Stimulated activated CD8-positive, alpha-beta memory T cell treated with anti-CD3 and anti-CD28 coated beads, Interleukin-12 subunit alpha, Interleukin-12 subunit beta, amount 100 ng/mL, for 4 hours (primary cell): ENCODE measurements at places on chromosomes 3 and 15.

DNA sequence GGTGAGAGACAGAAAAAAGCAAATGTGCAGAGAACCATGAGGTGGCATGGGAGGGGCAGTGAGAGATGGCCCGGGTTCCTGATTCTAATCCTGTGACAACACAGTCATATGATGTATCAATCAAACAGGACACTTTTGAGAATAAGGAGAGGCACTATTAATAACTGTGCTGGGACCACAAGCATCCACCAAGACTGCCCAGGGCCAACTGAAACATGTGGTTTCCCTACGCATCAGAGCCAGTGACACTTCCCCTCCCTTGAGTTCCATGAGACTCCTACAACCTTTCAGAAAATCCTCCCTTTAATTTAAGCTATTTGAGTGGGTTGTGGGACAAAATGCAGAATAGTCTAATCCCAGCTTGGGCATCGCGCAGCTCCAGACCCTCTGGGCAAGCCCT, 17.4 kb downstream of the SH3BP5 start:
- DNase-seq = no peak

GRCh38 chr3:143856252-143856970, 8.1 kb upstream of the SLC9A9 start:
- no peak for DNase-seq

GRCh38 chr3:45137656-45138181, 8.5 kb downstream of the CDCP1 start:
- no peak for DNase-seq

- no peak for DNase-seq
Observed at GRCh38 chr3:127011270-127011992, 28.5 kb downstream of the PLXNA1 start.

DNA sequence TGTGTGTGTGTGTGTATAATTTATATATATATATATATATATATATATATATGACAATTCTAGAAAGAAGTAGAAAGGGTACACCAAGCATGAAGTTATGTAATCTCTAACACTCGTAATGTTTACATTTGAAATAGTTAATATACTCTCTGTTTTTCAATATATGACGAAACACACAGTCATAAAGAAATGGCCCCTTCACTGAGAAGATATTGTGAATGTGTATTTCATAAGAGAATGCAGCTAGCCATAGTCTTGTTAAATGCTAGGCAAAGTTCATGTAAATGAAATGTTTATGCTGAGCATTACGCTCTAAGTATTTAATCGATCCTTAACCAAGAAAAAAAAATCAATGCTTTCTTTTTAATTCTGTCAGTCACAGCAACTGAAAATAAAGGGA, 154.7 kb upstream of the TSPAN3 start:
- DNase-seq = no peak

DNA sequence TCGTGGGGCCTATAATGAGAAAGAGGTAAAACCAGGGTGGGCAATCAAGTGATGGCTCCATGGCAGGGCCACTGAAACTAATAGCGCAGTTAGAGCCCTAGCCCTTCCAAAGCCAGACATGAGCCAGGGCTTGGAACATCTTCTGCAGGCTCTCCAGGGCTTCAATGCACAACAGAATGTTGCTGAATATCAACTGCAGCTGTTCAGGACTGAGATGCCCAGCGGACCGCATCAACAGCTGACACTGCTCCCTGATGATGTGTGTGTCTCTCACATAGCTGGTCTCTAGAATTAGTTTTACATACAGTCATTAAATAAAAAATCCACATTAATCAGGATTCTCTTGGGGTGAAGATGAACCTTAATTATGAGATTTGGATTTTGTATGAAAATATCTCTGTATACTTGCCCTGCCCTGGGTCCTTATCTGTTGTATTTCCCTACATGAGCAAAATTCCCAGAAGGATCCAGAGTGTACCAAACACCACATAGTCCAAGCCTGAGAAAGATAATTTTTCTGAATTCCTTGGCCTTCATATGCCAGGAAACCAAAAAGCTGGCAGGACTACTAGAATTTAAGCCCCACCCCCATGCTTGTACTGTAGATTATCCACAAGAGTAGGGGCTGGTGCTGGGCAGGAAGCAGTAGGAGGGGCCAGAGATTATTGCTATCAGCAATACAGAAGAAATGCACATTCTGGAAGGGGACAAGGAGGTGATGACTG, 7.7 kb upstream of the GOLGB1 start:
- no peak for DNase-seq

DNA sequence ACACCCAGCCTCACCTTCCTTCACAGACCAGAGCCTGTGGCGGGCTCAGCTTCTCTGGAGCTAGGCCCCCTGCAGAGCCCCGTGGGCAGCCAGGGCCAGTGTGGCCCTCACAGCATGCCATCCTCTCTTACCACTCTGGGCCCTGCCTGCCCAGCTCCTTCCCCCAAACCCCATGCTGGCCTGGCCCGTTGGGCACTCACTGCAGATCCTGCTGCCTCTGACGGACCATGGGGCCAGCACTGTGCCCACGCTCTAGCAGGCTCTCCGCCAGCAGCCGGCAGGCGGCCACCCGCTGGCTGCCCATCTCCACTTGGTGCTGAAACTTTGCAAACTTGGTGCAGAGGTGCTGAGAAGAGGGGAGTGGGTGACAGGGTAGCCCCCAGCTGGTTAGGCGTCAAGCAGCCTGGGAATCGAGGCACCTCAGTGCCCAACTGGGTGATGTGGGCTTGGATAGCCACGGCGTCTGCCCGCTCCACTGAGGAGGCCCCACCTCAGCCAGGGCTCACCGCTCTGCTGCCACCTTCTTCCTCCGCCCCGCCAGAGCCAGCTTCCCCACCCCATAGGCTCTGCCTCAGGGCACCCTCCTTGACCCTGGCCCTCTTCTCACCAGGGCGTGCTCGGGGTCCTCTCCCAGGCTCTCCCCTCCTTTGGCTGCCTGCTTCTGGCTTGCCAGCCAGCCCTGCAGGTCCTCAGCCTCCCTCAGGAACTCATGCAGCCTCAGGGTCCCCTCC, 22.5 kb downstream of the SPTBN5 start:
- no peak for DNase-seq

DNA sequence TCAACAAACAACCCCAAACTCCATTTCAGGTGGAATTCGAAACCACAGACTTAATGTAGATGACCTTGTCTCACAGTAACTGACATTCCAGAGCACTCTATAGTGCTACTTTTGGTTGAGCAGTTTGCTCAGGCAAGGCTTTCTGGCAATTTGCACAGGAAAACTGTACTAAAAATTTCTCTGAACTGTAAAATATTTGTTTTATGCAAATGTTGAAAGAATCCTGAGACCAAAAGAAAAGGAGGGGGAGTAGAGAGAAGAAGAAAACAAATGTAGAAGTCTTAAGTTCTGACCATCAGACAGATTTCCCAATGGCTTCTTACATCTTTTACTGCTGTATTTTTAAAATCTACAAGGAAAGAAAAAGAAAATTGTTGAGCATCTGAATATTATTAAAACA, 53.5 kb downstream of the DTWD1 start:
- no peak for DNase-seq

DNA sequence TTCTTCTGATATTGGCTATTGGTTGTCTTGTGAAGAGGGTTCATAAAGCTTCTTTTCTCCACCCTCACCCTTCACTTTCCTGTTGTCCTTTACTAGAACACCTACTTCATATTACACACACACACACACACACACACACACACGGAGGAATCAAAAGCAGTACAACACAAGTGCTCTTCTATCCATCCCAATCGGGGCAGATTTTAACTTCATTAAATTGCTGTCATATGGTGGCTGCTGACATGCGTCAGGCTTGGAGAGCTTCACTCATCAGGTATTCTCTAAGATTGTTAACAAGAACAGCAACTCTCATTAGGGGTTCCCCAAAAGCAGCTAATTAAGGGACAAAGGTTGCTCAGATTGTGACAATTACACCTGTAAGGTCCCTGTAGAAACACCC, 239.1 kb upstream of the MEIS2 start:
- DNase-seq = no peak

DNA sequence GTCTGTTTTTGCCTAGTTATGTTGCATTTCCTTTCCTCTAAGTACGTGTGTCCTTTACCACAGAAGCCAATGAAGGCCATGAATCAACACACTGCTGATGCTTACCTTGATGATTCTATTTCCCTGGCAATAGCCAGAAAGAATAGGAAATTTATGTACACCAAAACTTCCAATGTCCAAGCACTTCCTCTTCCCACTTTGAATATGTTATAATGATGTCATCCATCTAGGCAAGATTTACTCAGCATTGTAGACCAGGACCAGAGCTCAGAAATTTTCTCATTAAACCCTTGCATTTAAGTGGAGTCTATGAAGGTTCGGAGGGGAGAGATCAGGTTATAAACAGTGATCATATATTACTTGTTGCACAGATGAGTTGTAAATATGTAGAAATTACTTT, 126.0 kb downstream of the THRB start:
- DNase-seq = no peak

GRCh38 chr15:94252906-94253491, 21.6 kb downstream of the MCTP2 start:
- no peak for DNase-seq

GRCh38 chr3:195411836-195412235, 31.0 kb downstream of the ACAP2 start:
- no peak for DNase-seq

DNA sequence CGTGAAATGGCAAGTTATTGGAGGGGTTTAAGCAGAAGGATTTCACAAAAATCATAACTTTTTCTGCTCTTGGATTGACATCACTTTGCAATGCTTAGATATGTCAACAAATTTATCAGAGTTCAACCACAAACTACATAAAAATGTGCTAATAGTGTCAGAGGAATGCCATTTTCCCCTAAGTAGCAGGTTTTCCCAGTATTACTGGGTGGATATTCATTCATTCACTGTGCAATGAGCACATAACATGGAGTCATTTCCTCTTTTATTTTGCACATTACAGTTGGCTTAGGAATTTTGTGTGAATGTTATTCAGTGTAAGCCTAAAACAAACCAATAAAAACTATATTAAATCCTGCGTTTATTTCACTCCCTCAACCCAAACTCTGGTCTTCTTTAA, 537.3 kb upstream of the MCTP2 start:
- no peak for DNase-seq

DNA sequence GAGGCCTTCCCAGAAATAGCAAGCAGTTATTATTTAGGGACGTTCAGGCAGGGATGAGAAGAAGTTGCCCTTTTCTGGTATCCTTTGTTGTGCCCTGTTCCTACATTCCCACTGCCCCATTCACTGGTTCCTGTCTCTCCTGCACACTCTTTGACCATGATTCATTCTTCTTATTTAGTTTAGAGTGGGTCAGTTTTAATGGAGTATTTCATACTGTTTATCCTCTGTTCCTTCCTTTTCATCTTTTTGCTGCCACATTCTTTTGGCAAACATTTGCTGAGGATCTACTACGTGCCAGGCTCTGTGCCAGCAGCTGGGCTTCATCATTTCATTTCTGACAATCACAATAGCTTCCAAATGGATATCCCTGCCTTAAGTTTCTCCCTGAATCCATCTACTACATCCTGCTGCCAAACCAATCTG, 11.8 kb upstream of the EID1 start:
- DNase-seq = no peak

DNA sequence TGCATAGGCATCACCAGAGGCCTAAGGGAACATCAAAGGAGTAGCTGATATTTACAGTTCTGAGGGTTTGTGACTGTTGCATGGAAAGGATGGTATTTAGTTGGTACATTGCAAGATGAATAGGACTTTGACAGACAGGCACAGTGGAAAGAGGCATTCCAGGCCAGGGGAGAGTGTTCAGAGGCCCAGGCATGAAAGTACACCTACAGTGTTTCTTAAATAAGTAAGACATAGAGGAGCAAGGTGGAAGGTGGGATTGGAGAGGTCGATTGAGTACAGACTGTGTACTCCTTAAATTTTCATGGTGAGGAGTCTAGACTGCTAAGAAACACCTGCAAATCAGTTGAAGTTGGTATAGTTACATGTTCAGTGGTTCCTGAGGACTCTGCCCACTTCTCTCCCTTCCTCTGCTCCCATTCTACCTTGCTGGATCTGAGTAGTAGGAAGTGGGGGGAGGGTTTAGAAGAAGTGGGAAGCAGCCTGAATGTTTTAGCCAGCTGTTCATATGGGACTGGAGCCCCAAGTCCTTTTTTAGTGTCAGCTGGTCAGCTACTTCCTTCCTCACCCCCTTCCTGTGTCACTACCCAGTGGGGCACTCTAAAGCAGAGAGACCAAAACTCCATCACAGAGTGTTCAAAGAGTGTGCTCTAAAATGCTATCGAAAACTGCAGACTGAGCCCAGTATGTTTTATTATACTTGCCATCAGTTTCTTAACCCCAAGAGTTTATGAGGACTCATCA, 14.0 kb downstream of the KLHL18 start:
- no peak for DNase-seq

GRCh38 chr3:58034738-58035523, 26.7 kb downstream of the FLNB start:
- DNase-seq = no peak

GRCh38 chr15:65292938-65293518, 2.8 kb upstream of the RNU5A-1 start:
- no peak for DNase-seq

DNA sequence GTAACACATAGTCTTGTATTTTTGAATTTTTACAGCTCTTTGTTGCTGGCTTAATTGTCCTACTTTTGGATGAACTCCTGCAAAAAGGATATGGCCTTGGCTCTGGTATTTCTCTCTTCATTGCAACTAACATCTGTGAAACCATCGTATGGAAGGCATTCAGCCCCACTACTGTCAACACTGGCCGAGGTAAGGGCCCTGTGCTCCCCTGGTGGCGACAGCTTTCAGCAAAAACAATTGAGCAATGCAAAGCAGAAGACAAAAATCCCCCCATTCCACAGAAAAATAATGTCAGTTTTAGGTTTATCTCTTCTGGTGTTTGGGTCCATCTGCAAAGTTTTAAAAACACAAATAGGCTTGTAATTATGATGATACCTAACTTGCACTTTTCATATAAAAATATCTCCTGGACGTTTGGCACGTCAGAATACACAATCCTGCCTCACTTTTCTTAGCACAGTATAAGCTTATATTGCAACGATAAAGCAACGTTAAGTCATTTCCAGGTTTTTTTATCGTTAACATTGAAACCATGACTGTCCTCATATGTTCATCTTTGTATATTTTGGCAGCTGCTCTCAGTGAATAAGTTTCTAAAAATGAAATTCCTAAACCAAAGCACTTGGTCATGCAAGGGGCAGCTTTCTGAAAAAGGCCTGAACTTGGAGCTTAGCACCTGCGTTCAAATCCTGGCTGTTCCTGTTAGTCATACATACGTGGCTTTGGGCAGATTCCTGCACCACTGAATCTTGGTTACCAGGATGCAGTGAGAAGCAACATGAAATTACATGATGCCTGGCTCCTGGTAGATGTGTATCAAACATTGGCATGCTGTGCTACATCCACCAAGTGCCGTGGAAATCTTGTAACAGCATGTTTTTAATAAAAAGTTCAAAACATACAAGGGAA, 8.5 kb downstream of the SEC61A1 start:
- no peak for DNase-seq

DNA sequence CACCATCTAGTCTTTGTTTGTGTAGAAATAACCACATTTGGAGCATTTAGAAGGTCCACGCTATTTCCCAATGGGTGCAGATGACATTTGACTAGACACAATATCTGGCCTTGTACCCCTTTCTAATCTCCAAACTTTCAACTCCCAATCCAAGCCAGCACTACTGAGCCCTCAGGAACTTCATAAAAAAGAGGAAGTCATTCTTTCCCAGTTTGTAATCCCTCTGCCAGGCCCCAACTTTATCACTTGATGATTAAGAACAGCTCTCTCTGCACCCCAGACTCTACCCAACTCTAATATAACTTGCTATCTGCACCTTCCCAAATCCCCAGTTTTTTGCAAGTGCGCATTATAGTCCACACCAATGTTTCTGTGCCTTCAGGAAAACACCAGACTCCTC, 170.2 kb downstream of the KCNMB2 start:
- DNase-seq = no peak
